ENCODE measurements at places on chromosomes 13 and 19.

DNA sequence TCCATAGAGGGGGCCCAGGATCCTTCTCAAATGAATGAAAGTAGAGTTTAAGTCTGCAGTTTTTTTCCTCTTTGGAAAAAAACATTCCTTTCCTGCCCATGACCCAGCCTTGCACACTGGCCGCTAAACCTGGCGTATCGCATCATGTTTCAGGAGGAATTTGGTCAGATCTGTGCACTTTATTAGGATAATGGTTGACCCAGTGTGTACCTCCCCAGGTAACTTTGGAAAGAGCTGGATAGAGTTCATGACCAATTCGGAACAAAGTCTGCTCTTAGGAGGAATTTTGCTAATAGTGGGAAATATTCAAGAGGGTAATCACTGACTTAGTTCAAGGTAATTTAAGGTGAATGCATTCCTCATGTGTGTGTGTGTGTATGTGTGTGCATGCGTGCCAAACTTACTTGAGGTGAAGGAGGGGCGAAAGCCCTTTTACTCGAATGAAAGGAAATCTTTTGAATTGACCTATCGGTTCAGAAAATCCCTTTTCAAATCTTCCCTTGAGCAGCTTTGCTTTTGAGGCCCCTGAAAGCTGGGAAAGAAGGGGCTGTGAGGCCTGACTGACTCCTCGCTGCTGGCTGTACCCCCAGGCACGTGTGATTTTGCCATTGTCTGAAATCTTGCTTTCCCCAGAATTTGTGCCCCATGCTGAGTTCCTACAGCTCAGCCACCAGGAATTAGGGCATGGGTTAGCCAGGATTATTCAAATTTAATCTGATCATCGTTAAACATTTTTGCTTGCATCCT, 46.3 kb downstream of the SIPA1L3 start:
- no peak for DNase-seq

- no peak for DNase-seq
Observed at GRCh38 chr13:111337741-111338140, 17.3 kb downstream of the TEX29 start.

- no peak for DNase-seq
Observed at GRCh38 chr19:10924597-10924996, 3.8 kb downstream of the YIPF2 start.

DNA sequence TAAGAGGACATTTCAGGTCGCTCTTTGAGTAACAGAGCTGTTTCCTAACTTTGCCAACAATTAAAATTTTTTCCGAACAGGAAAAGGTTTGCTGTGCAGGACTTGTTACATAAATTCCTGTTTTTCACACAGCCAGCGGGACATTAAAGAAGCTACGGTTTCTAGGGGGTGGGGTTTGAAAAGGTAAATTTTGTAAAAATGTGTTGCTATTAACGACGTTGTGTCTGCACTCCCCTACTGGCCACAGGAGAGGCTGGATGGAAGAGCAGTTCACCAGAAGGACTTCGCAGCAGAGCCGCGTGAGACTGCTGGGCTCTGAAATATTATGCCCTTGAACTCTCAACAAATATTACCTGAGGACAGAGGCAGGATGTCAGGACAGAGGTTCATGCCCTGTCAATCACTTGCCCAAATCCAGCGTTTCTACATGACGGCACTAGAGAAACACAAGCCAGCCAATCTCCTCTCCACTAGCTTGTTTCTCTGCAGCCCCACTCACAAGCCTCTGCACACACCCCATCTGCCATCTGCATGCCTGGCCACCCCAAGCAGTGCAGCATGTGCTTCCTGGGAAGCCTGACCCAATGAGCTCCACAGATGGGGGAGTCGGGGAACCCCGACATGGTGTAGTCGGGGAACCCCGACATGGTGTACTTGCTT, 102.0 kb downstream of the FOXO1 start:
- no peak for DNase-seq

DNA sequence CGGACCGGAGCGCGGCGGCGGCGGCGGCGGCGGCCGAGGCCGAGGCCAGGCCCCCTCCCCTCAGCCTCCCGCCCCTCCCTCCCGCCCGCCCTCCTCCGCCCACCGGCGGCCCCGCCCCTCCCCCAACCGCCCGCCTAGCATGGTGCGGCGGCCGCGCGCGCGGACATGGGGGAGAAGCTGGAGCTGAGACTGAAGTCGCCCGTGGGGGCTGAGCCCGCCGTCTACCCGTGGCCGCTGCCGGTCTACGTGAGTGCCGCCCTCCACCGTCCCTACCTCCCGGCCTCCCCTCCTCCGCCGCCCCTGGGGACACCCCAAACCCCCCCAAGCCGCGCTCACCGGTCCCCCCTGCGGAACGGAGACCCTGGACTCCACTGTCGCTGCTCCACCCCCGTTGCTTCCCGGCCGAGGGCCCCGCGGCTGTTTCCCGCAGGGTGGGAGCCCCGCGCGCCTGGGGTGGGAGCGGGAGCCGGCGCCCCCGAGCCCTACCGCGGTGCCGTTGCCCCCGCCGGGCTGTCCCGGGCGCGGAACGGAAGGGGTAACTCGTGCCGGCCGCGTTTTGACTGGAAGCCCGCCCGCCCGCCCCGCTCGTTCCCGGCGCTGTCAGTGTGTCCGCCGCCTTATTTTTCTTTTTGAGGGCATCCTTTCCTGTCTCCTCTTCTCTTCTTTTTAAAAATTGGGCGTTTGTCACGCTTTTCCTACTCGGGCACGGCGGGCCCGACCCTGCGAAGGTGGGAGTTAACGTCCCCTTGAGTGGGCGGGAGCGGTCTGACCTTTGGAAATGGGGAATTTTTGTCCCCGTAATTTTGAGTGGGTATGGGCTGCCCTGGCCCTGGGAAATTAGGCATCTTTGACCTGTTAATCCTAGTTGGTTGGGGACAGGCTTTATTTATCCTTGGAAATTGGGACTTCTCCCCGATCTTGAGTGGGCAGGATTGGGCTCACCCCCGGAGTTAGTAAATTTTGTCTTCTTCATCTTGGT, 576 bp downstream of the DOT1L start:
- no peak for DNase-seq

- no peak for DNase-seq
Observed at GRCh38 chr13:86633346-86633745, 834.1 kb upstream of the SLITRK6 start.

GRCh38 chr13:100544866-100545683, 43.5 kb downstream of the GGACT start:
- no peak for DNase-seq

DNA sequence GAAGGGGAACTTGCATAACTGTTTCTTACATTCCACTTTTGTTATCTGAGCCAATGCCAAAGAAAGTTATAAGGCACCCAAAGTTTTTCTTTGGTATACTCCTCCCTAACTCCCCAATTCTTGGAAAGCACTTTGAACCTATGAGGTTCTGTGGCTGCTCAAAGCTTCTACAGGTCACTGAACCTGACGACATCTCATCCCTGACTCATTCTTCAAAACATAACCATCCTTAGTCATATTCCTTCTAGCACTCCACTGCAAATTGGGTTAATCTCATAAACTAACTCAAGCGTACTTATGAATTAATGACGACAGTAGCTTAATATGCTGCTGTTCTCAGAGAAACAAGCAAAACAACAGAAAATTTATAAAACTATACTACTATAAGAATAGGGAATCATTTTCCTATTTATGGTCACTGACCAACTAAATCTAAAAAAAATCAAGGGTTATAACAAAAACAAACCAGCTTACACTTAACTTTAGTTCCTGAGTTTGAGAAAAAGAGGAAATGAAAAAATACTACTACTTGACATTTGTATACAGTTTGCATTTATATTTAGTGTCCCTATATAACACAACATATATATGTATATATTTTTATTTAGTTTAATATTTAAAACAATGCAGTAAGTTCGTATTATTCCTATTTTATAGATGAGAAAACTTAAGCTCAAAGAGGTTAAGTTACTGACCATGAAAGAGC, 69.1 kb downstream of the CAB39L start:
- DNase-seq: peak; percentile 28

- no peak for DNase-seq
Observed at GRCh38 chr13:94176561-94176960, 302.9 kb downstream of the DCT start.

GRCh38 chr19:46210669-46211068, 18.9 kb upstream of the IGFL1 start:
- no peak for DNase-seq

DNA sequence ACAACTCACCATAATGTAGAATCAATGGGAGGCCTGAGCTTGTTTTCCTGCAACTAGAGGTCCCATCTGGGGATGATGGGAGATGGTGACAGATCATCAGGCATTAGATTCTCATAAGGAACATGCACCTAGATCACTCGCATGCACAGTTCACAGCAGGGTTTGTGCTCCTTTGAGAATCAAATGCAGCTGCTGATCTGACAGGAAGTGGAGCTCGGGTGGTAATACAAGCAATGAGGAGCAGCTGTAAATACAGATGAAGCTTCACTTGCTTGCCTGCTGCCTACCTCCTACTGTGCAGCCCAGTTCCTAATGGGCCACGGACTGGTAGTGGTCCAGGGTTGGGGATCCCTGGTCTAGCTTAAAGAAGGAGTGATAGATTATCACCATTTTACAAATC, 33.0 kb downstream of the KPNA3 start:
- no peak for DNase-seq

DNA sequence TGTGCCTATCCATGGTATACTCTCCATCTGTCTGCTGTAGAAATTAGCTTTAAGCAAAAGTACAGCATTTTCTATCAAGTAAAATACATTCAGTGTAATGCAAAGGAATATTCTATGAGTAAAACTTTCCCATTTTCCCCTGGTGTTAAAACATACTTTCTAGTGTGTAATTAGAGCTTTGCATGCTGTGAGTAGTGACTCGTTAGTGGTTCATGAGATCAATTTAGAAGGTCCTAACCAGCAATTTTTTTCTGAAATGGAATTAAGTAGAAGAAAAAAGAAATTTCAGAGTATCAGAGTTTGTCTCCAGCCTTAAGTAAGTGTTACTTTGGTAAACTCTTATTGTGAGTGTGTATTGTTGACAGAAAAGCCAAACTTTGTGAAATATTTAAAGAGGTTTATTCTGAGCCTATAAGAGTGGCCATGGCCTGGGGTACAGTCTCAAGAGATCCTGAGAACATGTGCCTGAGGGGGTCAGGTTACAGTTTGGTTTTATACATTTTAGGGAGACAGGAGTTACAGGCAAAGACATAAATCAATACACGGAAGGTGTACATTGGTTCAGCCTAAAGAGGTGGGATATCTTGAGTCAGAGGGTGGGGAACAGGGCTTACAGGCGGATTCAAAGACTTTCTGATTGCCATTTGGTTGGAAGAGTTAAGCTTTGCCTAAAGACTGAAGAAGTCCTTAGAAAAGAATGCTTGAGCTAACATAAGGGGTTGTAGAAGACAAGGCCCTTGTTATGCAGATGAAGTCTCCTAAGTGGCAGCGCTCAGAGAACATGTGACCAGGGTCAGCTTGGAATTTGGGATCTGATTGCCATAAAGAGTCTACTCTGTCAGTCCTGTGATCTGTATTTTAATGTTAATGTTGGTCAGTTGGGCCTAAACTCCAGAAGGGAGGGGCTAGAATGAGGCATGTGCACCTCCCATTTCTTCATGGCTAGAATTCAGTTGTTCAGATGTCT, 25.5 kb downstream of the FAM187B start:
- DNase-seq: no peak

GRCh38 chr19:41988947-41989346, 5.1 kb downstream of the ATP1A3 start:
- no peak for DNase-seq

DNA sequence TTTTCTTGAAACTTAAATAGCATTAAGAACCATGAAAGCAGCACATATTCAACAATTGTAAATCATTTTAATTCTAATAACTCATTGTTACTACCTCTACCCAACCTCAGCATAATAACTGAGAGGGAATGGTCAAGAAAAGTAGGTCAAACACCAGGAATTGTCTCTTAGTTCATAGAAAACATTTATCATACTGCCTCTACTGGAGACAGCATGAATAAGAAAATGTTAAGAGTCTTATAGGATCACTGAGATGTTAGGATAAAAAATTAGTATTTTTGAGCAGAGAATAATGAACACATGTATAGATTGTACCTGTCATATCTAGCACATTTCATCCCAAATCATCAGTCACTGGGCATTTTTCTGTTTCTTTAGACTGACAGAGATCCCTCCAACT, 515.3 kb downstream of the PCDH9 start:
- no peak for DNase-seq

GRCh38 chr13:99263126-99263785, 5.1 kb upstream of the GPR18 start:
- no peak for DNase-seq

- DNase-seq: no peak
Observed at GRCh38 chr13:19581675-19582074, 20.3 kb upstream of the TPTE2 start.

GRCh38 chr19:39501340-39501739, 2.6 kb downstream of the DLL3 start:
- DNase-seq: no peak

DNA sequence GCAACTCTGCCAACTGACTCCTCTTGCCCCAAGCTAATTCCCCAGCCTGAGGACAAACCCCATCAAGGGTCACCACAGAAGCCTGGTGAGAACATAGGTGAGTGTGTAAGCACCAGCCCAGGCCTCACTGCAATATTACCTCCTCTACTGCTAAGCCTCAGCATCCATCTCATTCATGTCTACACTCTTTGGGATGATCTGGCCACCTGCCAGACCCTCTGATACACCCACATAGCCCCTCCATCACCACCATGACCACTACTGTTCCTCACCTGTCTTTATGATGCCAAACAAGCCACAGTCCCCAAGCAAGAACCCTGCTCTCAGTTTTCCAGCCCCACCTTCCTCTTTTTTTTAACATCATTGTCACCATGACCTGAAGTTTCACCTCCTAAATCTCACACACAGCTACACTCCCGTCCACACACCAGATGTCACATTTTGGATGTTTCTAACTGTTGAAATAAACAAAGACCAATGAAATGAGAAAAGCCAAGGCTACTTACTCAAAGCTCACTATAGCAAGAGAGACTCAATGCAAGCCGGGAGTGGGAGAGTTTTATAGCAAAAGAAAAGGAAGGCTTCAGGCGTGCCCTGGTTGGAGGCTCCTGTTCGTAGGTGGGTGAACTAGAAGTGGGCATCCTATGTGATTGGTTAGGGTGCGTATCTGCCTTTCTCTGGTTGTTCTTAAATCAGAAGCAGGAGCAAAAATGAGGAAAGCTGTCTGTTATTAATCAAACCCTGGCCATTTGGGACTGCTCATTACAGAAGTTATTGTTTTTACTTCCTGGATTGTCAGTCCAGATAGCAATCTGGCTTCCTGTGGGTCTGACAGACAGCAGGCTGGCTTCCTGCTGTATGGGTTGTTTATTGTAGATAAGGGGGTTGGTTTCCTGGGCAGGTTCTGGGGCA, 2.0 kb downstream of the ZNF792 start:
- no peak for DNase-seq

DNA sequence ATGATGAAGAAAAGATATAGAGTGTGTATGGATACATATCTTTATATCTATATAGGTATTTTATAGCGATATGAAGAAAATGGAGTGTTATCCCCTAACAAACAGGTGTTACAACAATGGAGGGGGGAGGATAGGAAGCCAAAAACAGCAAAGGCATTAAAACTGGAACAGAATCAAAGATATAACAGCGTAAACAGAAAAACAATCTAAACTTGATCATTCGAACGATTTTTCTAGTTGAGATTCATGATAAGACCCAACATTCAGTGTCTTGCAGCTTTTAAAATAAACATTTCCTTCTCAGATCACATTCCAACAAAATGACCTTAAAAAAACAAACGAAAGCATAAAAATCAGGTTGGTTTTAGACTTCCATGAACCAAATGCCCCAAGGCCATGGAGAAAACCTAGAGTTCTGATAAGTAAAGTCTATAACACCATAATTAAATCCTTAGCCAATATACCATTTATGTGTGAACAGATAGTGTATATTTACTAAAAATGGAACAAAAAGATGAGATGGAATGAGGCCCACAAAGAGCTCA, 55.7 kb downstream of the CAB39L start:
- no peak for DNase-seq

All from germinal center (tissue), 1 donor.